ENCODE measurements at places on chromosomes 4 and X.

DNA sequence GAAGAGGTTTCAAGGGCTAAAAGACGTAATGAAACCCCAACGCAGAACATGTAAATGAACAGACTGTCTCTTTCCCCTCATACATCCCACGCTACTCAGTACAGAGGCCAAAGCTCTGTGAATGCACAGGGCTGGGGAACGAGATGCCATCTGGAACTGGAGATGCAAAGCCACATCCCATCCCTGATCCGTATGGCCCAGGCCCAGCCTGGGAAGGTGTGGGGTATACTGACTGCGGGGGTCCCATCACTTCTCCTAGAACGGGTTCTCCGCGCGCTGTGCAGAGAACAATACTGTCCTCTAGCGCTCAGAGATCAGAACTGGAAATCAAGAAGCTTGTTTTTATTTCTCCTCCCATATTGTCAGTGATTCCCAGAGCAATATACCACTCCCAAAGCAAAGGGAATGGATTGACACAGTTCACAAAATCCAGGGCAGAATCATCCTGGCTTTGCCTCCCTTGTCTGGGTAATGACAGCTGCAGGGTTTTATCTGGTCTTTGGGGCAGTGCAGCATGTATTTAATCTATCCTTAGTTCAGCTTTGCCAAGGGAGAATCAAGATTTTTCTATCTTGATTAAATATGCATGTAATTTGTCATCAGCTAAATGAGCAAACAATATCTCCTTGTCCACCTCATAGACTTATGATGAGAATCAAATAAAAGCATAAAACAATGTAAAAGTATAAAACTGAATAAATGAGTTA lies 47.3 kb upstream of the TLR3 start:
- DNase-seq: no peak

- no peak for DNase-seq
Measured at GRCh38 chrX:8043121-8043520, 115.9 kb upstream of the PNPLA4 start.

DNA sequence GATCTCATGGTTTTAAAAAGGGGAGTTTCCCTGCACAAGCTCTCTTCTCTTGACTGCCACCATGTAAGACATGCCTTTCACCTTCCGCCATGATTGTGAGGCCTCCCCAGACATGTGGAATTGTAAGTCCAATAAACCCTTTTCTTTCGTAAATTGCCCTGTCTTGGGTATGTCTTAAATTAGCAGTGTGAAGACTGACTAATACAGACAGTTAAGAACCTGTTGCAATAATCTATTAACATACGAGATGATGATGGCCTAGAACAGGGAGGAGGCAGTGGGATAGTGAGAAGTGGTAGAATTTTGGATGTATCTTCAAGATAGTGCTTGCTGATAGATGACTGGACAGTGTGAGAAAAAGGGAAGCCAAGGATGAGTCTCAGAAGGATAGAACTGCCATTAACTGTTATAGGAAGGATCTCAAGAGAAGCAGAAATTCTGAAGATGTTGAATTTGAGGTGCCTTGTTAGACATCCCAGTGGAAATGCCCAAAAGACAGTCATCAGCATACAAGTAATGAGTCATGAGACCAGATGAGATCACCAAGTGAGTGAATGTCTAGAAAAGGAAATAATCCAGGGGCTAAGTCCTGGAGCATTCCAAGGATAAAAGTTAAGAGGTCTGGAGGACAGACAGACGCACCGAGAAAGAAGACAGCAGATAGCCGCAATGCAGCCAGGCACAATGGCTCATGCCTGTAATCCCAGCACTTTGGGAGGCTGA lies 38.8 kb upstream of the UGDH start:
- no peak for DNase-seq

- no peak for DNase-seq
Measured at GRCh38 chr4:78766650-78767049, 9.5 kb upstream of the BMP2K start.

GRCh38 chr4:76251441-76252270 lies at the start of gene FAM47E:
Gene FAM47E, plus strand, starts transcription at chr4:76251721. Its CDS starts 26 bp downstream, at chr4:76251747.
- DNase-seq: no peak

DNA sequence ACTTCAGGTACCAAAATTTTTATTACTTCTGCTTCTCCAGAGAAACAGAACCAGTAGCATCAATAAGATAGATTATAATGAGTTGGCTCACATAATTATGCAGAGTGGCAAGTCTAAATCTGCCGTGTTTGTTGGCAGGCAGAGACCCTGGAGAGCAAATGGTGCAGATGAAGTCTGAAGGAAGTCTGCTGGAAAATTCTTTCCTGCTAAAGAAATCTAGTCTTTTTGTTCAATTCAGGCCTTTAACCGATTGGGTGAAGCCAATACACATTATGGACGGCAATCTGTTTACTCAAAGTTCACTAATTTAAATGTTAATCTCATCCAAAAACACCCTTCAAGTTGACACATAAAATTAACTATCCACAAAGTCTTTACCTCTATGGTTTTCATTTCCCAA lies 156.0 kb downstream of the TBX22 start:
- no peak for DNase-seq

GRCh38 chr4:53863158-53863557 lies 201.2 kb downstream of the CHIC2 start:
- DNase-seq: no peak

DNA sequence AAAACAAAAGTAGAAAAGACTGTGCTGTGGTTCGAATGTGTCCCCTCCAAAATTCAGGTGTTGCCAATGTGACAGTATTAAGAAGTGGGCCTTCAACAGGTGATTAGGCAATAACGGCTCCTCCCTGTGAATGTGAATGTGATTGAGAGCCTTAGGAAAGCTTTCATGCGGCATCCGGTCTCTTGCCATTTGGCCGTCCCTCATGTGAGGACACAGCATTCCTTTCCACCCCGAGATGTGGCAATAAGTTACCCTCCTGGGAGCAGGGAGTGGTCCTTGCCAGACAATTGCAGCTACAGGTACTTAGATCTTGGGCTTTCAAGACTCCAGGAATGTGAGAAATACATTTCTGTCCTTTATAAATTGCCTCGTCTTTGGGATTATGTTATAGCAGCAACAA lies 129.3 kb downstream of the CPEB2 start:
- DNase-seq: no peak

DNA sequence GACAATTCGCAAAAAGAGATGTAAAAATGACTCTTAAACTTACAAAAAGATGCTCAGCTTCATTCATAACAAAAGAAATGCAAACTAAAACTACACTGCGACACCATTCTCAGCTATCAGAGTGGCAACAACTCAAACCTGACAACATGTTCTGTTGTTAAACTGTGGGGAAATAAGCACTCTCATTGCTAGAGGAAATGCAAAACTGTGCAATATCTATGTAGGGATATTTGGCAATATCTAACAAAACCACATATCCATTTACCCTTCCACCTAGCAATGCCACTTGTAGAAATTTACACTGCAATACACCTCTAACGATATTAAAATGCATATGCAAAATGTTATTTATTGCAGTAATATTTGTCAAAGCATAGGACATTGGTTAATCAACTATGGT lies 78.3 kb upstream of the EGFL6 start:
- no peak for DNase-seq

GRCh38 chr4:55069248-55069647 lies 56.1 kb downstream of the KDR start:
- DNase-seq: no peak

DNA sequence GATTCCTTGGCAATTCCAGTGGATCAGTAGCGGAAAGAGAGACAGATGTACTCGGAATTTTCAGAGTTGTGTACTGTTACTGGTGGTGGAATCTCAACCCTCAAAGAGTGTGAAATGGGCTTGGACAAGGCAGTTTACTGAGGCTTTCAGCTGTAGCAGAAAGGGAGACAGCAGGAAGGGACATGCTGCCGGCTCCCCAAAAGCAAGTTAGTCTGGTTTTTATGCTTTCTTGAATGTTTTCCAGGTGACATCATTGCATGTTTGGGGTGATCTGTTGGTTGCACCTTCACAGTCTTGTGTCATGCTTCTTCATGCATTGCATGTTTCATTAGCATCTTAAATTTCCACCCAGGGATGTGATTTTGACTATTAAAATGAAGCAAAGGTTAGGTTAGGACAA lies 1282.2 kb downstream of the ADGRL3 start:
- no peak for DNase-seq

DNA sequence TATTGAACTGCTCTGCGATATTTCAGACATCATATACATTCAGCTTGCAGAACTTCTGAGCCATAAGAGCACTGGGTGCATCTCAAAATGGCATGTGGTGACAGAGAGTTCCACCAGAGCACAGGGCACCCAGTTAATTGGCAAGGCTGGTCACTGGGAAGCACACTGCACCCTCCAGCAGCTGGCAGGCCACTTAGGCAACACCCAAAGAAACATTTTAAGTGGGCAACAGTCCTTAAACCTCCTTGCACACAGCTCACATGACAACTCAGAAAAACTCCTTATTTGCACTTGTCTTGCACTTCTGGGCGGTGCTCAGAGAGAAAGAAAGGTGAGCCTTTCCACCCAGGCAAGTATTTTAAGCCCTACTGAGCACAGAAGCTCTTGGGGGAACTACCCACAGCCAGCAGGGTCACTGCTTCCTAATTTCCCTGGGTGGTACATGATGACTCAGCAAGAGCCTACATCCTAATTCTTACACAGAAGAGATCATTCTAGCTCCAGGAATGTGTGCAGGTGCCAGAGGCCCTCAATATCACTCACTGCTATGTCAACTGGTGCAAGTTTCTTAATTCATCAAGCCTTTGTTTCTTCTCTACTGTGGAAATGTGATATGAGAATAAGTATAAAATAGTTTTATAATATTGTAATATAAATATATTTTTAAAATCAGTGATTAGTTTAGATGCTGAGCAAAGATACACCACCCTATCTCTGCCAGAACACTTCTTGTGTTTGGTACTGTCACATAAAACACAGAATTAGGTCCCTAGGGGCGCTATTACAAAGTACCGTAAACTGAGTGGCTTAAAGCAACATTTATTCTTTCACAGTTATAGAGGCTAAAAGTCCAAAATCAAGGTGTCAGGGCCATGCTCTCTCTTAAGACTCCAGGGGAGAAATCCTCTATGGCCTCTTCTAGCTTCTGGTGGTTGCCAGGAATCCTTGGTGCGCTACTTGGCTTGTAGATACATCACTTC lies 155.1 kb upstream of the PPARGC1A start:
- DNase-seq: no peak

DNA sequence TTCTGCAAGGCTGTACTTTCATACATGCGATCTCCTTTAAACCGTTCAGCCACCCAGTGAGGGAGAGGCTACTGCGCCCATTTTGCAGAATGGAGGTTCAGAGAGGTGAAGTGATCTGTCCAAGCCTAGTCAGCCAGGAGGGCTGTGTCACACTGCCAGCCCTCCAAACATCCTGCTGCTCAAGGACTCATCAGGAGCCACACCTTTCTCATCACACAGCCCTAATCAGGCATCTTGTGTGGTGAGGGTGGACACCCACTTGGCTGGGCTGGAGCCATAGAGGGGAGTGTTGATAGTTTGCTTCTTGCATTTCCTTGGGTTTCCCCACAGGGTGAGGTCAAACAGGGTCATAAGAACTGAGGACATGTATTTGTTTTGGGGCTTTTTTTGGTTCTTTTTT lies 5.4 kb upstream of the CXCR3 start:
- no peak for DNase-seq

GRCh38 chr4:110250023-110250387 lies 51.6 kb upstream of the ELOVL6 start:
- DNase-seq: no peak

- DNase-seq: no peak
Measured at GRCh38 chr4:54556587-54556986, 101.2 kb upstream of the KIT start.

DNA sequence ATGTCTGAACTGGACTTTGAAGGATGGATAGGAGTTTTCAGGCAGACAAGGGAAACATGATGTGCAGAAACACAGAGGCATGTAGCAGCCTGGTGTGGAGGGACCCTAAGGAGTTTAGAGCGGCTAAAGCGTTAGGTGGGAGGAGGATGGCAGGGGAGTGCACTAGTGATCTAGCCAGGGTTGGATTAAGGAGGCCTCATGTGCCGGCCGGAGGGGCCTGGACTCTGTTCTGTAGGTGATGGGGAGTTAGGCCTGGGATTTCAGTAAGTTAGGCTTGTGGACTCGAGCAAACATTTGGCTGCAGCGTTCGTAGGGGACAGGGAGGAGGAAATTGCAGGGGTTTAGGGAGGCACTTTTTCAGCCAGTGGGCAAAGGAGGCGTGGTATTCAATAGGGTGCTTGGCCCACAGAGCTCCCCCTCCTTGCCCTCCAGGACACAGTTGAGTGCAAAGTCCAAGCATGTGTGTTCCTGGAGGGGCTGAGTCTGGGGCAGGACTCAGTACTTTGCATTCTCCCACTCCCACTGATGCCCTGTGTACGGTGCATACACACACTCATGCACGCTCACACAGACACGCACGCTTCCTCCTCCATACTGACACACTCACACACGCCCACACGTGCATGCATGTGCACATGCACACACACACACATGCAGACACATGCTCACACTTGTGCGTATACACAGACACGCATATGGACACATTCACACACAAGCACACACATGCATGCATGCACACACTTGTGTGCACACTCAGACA lies 18.6 kb downstream of the PSAPL1 start:
- DNase-seq: no peak

GRCh38 chrX:111337067-111337637 lies 66.9 kb upstream of the CAPN6 start:
- no peak for DNase-seq

- DNase-seq: no peak
Measured at GRCh38 chr4:26985873-26986272, 125.2 kb downstream of the STIM2 start.

DNA sequence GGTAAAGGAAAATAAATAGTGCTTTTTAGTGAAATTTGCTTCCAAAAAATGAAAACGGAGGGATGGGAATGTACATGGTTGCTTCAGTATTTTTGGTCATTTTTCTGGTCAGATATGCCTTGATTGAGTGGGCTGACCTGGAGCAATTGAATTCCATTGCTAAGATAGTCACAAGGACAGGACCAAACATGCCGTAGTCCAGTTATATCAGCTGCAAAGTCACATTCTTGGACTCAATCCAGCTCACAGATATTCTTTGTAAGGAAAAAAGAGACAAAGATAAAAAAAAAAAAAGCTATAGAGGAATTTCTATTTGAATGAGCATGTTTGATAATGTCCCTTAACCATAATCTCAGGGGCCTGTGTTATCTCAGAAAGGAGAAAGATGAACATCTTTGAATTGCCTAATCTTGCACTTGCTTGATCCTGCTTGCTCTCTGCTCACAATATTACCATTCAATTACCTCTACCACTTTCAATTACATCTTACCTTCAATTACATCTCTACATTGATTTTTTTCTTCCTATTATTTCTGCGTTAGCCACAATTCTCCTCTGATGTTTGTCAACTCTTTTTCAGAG lies 75.4 kb upstream of the PACRGL start:
- DNase-seq: no peak

GRCh38 chr4:145061318-145061920 lies 36.6 kb downstream of the ANAPC10 start:
- no peak for DNase-seq

DNA sequence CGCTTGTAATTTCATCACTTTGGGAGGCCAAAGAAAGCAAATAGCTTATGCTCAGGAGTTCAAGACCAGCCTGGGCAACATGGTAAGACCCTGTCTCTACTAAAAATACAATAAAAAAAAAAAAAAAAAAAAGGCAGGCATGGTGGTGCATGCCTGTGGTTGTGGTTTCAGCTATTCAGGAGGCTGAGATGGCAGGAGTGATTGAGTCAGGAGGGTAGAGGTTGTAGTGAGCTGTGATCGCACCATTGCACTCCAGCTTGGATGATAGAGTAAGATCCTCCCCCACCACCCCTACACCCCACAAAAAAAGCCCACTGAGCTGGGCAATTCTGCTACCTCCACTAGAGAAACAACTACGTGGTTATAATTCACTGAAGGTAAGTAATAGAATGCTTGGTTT lies 118.8 kb upstream of the PCDH18 start:
- no peak for DNase-seq
